ENCODE measurements at places on chromosomes 11 and 22.

DNA sequence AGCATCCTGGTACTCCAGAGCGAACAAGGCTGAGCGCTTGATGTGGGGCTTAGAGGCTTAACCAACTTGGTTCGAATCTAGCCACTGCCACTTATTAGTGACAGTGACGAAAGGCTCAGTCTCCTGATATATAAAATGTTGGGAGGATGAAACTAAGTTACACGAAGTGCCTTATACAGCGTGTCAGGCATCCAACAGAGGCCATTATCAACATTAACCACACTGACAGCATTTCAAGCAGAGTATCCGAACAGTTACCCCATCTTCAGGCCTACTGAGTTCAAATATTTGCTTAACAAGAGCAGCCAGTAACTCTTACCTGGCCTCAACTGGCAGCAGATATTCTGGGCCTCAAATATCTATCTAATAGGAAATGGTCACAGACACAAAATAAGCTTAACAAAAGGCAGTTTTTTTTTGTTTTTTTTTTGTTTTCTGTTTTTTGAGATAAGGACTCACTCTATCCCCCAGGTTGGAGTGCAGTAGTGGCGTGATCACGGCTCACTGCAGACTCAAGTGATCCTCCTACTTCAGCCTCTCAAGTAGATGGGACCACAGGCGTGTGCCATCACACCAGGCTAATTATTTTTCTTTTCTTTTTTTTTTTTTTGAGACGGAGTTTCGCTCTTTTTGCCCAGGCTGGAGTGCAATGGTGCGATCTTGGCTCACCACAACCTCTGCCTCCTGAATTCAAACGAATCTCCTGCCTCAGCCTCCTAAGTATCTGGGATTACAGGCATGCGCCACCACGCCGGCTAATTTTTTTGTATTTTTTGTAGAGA lies 2.9 kb downstream of the SERPIND1 start:
- DNase-seq, result no peak

- no peak for DNase-seq
Measured at GRCh38 chr22:24404561-24405275, 22.7 kb upstream of the ADORA2A start.

- DNase-seq, result no peak
Measured at GRCh38 chr11:75371949-75372876, 20.8 kb upstream of the ARRB1 start.

GRCh38 chr22:24370401-24370800 lies 57.0 kb upstream of the ADORA2A start:
- DNase-seq, result no peak

GRCh38 chr11:64089915-64090805 lies 54.4 kb downstream of the FLRT1 start:
- DNase-seq, result no peak

- no peak for DNase-seq
Measured at GRCh38 chr22:47370448-47371262, 608.2 kb downstream of the TBC1D22A start.

GRCh38 chr22:20137671-20138416 lies 6.2 kb downstream of the ZDHHC8 start:
- no peak for DNase-seq

DNA sequence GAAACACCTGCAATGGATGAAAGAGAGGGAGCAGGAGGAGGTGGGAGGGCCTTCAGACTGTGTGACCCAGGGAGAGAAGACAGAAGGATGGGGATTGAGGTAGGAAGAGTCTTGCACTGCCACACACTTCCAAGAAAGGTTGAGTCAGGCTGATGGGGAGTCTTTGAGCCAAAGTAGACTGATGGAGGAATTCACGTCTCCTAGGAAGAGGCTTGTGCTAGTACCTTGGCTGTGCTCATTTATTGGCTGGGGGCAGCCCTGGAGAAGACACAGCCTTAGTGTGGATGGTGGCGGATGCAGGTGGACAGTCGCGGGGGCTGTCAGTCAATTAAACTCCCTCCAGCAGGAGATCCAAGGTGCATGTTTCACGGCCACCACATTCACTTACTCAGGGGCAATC lies 16.2 kb upstream of the ACCSL start:
- DNase-seq, result no peak

- no peak for DNase-seq
Measured at GRCh38 chr11:78467370-78467769, 49.8 kb upstream of the GAB2 start.

DNA sequence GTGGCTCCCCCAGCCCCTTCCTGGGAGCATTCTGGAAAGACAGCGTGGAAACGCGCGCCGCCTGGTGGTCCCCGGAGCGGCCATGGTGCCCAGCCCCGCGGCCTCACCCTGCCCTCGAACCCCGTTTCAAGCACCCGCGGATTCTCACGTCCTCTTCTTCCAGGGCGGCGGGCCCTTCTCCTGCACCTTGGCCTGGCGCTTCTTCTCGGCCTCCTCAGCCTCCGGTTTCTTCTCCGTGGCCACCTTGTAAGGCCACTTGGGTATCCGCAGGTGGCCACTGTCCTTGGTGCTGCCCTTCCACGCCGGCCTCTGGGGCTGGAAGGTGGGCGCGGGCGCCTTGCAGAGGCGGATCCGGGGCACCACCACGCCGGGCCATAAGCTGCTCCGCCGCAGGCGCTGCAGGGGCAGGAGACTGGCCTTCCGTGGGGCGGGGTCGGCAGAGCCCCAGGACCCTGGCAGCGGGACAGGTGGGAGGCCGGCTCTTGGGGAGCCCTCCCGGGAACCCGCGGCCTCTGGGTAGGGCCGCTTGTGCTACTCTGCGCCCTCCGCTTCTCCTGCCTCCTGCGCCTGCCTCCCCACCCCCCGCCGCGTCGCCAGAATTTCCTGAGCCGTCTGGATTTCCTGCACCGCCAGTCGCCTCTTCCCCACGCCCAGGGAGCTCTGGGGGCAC lies 83.4 kb downstream of the TRIM51G start:
- no peak for DNase-seq

- no peak for DNase-seq
Measured at GRCh38 chr22:46390652-46391301, 55.3 kb downstream of the TRMU start.

DNA sequence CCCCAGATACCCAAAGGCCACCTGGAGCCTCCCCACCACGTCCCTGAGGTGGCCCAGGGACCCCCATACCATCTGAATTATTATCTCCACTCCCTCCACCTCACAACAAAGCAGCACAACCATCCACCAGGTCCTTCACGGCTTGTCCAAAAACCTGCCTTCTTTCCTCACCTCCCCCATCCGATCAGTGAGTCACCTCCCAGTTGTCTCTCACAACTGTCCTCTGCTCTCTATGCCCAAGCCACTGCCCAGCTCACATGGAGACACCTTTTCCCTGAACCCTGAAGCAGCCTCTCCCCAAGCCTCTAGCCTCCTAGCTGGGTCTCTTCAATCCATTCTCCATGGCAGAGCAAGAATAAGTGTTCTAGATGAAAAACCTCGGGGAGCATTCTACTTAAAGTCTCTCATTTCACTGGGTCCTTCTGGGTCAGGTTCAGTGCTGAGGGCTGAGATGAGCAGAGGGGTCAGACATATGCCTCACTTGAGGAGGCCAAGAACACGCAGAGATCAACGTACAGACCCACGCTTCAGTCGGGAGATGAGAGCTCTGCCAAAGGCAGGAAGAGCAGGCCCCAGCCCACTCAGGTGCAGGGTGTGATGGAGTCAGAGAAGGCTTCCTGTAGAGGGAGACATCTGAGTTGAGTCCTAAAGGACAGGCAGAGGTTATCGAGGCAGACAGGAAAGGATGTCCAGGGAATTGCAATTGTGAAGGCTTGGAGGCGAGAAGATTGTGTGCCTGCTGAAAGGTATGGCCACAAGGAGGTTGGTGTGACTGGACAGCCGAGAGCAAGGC lies 74.7 kb downstream of the PDE2A start:
- DNase-seq, result no peak

DNA sequence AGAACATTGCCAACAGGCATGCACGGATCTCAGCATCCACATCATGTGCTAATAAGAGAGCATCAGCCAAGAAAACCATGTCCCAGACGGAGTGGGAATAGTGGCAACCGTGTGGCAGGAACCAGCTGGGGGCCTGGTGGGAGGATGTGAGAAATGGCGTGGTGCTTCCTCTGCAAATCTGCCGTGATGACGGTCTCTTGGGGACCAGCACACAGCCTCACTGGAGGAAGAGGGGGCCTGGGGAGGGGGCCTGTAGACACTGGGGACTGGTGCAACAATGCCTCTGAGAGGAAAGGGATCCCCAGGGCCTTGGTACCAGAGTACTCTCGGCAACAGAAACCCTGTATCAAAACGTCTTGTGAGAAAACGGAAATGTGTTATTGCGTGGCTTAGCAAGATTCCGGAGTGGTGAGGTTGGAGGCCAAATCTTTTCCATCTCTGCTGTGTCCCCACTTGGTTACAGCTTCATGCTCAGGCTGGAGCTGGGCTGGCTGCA lies 154.3 kb upstream of the TBCEL start:
- no peak for DNase-seq

DNA sequence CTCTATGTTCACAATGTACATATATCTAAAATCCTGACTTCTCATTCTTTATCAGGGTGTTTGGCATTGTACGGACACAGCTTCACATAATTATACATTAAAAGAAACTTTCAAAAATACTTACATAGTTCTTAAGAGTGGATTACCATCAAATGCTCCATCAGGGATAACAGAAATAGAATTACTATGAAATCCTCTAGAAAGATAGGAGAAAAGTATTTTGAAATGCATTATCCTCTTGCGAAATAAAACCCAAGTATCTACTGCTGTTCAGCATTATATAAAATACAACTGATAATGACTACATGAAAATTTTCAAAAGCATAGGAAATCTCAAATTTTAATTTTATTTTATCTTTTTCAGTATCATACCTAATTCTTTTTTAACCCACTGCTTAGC lies 17.8 kb upstream of the CCDC34 start:
- no peak for DNase-seq

DNA sequence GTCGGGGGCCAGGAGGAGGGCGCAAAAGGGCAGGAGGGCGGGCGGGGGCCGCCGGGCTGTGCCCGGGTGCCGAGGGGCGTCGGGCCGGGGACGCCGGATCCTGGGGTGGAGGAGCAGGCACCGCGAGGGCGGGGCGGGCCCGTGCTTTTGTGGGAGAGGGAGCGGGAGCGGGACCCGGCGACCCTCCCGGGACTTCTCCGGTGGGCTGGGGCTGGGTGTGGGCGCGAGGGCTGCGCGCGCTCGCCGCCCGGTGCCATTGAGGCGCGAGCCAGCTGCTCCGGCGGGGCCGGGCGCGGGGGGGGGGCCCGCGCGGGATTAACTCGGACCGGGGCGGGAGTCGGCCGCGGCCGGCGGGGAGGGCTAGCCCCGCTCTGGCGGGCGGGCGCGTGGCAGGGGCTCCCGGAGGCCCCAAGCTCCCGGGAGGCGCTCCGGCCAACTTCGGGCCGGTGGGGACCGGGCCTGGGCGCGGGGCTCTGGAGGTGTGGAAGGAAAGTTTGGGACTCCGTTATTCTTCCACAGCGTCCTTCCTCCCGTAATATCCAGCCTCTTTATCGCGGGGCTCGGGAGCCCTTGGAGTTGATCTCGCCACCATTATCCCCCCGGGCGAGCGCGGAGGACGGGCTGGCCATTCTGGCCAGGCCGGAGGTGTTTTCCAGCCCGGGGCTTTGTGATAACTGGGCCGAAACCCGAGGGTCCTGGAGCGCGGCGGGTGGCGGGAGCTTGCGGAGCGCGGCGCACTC lies 936 bp downstream of the CECR2 start:
- no peak for DNase-seq

GRCh38 chr11:43685440-43685839 lies 4.9 kb downstream of the HSD17B12 start:
- DNase-seq, result no peak

DNA sequence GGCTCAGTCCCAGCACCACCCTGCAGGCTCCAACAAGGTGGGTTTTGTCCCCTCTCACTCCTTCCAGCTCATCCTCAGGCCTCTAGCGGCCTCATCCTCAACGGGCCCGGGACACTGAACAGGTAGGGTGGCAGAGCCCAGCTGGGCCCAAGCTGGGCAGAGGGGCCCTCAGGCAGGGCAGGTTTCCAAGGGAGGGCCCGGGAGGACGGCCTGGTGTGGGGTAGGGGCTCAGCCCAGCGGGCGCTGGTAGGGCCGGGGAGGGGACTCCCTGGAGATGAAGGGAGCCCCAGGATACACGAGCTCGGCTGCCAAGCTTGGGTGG lies 2.5 kb upstream of the IFITM10 start:
- no peak for DNase-seq

DNA sequence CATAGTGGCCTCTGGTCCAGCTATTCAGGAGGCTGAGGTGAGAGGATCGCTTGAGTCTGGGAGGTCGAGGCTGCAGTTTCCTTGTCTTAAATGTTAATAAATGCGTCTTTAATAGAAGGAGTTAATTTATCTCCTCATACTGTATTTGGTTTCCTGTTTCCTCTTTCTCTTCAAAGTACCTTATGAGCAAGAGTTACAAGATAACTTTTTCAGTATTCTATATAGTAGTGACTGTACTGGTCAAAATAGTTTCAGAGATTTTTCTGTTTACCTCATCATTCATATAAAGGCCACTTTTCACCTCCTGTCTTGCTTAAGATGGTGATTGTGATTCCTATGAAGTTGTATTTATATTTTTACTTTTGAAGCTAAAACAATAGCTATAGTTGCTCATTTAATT lies 50.9 kb downstream of the MCAM start:
- no peak for DNase-seq

GRCh38 chr11:18720091-18720807 lies 5.7 kb downstream of the IGSF22 start:
- DNase-seq, result no peak

GRCh38 chr11:73451896-73452295 lies 75.7 kb downstream of the RELT start:
- DNase-seq, result no peak

GRCh38 chr22:49521787-49522224 lies 305.9 kb downstream of the BRD1 start:
- no peak for DNase-seq

GRCh38 chr11:22699388-22699787 lies 33.0 kb downstream of the GAS2 start:
- no peak for DNase-seq

DNA sequence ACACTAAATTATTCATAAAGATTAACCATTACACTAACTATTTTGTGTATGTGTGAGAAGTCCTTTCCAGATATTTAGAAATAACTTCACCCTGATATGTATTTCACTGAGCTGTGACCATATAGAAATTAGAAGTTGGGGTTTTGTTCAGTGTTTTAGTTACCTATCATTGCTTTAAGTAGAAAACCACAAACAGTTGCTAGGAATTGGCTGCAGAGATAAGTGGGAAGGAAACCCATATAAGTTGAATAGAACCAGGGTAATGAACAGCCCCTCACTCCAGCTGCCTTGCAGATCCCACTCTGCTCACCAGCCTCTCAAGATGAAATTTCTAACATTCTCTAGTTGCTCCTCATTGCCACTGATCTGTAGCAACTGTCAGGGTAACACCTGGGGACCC lies 10.3 kb downstream of the SRSF8 start:
- DNase-seq, result no peak

DNA sequence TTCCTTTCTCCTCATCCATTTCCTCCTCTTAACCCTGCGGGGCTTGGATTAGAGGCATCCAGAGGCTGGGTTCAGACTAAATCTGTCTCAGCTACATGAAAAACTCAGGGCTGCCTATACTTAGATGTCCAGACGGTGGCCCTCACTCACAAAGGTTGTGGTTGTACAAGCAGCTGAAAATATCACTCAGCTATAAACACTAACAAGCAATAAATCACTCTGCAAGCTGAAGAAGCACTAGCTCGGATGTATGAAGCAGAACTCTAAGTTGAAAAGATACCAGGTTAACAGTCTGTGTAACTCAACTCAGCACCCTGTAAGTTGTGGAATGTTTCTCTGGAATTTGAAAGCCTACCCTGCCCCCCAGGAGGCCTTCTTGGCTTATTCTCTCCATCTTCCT lies 82.9 kb downstream of the EXT2 start:
- no peak for DNase-seq

GRCh38 chr11:48004456-48004855 lies 24.1 kb downstream of the PTPRJ start:
- DNase-seq, result no peak

GRCh38 chr11:1131033-1131911 lies 26.5 kb upstream of the MUC5AC start:
- no peak for DNase-seq

Measured in stimulated activated CD4-positive, alpha-beta T cell treated with anti-CD3 and anti-CD28 coated beads, Interleukin-4, amount 100 ng/mL, for 24 hours (primary cell).